Kidney (tissue), 22 donors: ENCODE measurements at places on chromosomes 16 and 17. TPM values are rescaled to one million over a fixed set of nuclear protein-coding genes. Genes with fewer than 3 reads are reported as not detected.

Gene TMEM235
- not detected for polyA plus RNA-seq

GRCh38 chr17:73643001-73643851 is 1.0 kb downstream of the SDK2 start:
- peak; percentile 80 for DNase-seq

Gene ACAP1
- polyA plus RNA-seq: 9.9 TPM

Gene MEFV
- polyA plus RNA-seq: not detected

DNA sequence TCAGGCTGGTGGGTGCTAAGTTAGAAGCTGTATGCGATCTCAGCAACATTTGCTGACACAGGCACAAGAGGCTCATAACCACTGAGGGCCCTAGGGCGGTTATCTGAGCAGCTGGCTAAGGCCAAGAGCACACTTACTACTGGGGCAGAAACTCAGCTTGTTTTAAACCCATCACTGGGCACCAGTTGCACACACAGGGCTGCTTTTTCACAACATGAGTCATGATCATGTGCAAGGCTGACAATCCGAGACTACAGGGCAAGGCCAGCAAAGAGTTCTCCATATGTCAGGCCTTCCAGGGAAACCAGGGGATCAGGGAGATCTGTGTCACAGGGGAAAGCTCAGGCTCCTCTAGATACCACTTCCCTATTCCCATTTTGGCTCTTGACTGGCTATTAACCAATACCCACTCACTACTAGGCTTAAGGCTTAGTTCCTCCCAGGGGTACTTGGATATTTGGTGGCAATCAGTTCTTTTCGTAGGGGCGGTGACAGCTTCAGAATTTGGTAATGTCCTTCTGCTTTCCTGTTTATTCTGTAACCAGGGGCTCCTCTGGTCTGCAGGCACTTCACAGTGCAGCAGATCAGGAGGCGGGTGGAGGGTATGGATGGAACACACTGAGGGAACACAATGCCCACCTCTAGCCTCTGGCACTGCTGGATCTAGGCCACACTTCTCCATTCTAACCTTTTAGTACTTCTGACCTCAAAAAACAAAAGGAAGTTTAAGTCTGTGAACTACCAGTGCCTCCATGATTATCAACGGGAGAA is 44.9 kb upstream of the ERN1 start:
- no peak for DNase-seq

- DNase-seq: peak; percentile 58
These were observed 61.6 kb downstream of the RGS9 start for GRCh38 chr17:65198653-65199382.

DNA sequence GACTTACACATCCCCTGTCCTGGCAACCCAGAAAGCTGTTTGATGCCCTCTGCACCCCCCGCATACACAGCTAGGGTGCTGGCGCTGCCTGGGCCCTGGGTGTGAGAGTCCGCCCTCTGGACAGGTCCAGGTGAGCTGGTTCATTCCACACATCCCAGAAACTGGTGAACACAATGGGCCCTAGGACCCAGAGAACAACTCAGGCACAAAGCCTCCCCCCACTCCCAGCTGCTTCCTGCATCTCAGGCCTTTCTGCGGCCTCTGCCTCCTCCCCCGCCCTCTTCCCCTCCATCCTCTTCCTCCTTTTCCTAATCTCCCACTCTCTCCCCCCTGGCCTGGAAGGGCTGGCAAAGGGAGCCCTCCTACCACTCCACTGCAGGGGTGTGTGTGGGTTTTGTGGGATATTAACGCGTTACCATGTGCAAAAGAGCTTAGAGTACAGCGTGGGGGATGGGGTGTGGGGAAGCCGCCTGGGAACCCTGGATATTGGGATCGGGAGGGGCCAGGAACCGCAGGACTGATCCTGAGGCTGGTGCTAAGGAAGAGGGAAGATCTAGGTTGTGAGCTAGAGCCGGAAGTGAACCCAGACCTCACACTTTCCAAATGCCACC is 1.6 kb upstream of the PPP1R9B start:
- DNase-seq: peak; percentile 95

DNA sequence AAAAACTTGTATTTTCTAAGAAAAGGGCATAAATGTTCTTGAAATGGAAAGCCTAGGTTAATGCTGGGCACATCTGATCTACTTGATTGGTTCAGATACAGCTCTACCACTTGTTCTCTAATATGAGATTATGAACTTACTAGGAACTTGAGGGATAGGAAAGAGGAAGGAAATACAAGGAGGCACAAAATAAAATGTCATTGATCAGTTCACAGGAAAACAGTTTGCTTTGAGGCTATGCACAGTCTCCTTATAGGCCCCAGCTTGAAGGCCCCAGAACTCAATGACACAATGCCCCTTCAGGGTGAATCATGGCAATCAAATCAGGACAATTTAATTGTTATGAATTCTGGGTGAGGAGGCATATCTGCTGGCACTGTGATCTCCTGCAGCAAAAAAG is 27.1 kb downstream of the NXPH3 start:
- DNase-seq: no peak

DNA sequence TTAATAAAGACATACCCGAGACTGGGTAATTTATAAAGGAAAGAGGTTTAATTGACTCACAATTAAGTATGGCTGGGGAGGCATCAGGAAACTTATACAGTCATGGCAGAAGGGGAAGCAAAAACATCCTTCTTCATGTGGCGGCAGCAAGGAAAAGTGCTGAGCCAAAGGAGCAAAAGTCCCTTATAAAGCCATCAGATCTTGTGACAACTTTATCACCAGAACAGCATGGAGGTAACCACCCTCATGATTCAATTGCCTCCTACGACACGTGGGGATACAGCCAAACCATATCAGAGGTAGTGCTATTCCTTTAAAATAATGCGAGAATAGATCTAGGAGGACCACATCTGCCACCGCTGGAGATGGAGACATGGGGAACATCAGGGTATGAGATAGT is 9.0 kb downstream of the C16orf54 start:
- no peak for DNase-seq

GRCh38 chr17:45227101-45227925 is 5.6 kb downstream of the FMNL1 start:
- no peak for DNase-seq

DNA sequence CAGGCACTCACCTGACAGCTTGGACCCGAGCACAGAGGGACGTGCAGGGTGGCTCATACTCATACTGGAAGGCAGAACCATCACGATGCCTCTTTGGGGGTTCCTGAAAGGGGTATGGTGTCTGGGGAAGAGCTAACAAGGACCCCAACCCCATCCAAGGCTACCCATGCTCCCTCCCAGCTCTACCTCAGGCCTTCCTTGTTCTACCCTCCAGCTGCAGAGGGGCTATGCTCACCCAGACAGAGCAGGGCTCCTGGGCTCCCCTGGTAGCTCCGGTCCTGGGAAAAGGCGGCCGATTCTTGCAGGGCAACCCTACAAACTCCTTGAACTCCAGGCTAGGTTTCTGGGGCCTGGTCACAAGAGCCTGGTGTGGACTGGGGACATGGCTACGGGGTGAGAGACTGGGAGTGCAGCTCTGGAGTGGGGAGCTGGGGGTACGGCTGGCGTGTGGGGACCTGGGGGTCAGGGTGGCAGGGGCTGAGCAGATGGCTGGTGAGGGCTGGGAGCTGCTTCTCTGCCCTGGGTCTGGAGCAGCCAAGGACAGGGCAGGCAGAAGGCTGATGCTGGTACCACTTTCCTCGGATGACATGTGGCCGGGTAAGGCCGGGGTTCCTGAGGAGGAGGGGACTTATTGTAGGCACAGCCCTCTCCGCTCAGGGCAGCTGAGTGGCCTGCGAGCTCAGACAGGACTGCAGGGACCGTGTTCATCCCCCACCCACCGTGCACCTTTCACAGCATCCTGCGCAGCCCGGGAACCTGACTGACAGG is 2.1 kb downstream of the ACD start:
- no peak for DNase-seq

DNA sequence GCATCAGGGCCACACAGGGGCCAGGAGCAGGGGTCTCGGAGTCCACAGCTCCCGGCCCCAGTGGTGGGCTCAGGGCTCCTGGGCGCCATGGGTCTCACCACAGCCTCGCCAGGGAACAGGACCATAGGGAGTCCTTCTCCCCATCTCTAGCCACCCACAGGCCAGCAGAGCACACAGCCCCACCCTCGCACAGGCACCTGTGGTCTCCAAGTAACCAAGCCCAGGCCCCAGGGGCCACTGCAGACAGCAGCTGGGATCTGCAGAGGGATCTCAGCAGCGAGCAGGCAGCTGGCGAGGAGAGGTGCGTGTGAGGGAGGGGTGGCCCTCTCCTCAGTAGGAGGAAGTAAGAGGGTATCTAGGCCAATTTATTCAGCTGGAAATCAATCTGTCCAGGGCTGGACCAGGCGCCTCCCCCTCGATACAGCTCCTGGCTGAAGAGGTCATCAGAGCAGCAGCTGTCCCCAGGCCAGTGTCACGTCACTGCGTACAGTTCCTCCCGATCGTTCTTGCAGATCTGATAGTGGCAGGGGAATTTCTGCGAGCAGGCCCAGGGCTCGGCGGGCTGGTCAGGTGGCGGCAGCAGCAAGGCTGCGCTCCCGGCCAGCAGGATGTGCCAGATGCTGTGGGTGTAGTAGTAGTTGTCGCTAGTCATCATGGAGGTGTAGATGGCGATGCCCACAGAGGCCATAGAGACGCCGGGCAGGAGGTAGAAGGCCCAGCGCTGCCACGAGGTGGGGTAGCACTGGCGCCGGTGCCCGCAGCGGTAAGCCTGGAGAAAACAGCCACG is 1.4 kb upstream of the MRPL28 start:
- no peak for DNase-seq

GRCh38 chr16:84913315-84913714 is 93.5 kb downstream of the CRISPLD2 start:
- no peak for DNase-seq

Gene SDR42E2
- polyA plus RNA-seq: not detected

Gene TP53TG3B
- not detected for polyA plus RNA-seq

DNA sequence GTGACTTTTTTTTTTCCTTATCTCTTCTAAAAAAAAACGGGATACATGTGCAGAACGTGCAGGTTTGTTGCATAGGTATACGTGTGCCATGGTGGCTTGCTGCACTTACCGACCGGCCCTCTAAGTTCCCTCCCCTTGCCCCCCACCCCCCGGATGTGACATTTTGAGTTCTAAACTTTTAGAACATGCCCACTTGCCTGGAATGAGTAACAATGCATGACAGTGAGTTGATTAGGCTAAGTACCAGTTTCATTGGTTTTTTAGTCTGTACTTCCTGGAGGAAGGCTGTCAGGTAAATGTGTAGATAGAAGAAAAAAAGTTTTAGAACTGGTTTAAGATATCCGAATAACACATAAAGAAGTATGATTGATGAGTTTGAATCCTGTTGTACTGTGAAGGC is 4.0 kb downstream of the BPTF start:
- no peak for DNase-seq

Gene CD300H
- not detected for polyA plus RNA-seq

- DNase-seq: no peak
These were observed 98.6 kb upstream of the EEF2KMT start for GRCh38 chr16:5196204-5196603.

DNA sequence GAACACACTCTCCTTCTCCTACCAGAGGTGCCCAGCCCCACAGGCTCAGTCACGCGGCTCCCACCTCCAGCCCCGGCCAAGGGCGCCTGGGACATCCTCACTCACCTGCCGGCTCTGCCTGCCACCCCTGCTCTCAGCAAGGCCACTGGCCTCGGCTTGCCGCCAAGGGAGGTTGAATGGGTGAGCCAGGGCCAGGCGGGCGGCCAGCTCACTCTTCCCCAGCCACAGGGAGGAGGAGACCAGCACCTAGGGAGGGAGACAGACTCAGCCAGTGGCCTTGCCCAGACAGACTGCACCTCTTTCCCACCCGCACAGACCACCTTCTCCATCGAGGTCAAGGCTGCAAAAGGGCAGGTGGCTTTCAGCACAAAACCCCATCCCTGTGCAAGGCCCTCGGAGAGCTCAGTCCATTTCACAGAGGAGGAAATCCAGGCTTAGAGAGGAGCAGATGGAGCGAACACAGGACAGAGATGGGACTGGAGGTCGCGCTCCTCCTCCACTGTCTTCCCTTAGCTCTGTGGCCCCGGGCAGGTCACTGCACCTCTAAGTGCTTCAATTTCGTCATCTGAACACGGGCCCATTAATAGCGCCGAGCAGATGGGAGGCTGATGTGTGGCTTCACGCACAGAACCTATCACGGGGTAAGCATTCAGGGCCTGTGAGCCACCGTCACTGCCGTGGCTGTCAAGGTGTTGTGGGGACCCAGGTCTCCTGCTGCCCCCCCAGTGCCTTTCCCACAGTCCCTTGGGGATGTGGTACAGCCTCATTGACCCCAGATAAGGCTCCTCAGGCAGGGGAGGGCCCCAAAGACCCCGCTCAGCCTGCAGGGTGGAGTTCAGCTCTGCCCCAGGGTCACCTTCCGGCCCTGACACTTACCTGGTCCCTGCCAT is 56.1 kb downstream of the RMI2 start:
- DNase-seq: no peak

Gene C16orf46
- 0.47 TPM for polyA plus RNA-seq

Gene USP7
- polyA plus RNA-seq: 26.7 TPM

GRCh38 chr17:41294016-41294415 is 8.6 kb downstream of the KRTAP29-1 start:
- no peak for DNase-seq

DNA sequence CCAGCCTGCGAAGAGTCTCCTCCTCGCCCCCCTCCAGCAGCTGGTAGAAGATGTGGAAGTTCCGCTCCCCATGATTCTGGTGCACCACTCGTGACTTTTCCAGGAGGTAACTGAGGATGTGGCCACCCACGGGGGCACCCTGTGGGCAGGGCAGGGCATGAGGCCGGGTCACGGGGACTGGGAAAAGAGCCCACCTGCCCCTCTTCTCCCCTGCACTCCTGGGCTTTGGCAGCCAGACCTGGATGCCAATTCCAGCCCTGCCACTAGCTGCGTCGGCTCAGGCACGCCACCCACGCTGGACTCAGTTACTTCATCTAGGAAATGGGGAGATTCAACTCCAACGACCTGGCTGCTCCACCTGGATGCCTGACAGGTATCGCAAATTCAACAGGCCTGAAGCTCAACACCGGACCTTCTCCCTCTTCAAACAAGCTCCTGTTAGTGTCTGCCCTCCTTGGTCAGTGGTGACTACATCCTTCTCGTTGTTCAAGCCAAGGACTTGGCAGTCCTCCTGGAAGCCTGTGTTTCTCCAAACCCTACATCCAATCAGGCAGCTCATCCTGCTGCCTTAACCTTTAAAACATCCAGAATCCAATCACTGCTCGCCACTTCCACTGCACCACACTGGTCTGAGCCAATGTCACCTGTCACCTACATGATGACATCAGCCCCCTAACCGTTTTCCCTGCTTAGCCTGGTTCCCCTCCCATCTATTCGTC is 11.6 kb downstream of the MYO1C start:
- no peak for DNase-seq

- DNase-seq: no peak
These were observed 164.9 kb downstream of the CCDC182 start for GRCh38 chr17:57580055-57580739.

Gene CIBAR2
- polyA plus RNA-seq: not detected

GRCh38 chr17:74132354-74132753 is 71.1 kb upstream of the RPL38 start:
- no peak for DNase-seq

Gene SRR
- polyA plus RNA-seq: 3.5 TPM

Gene CRISPLD2
- polyA plus RNA-seq: 4.8 TPM
